ENCODE measurements at places on chromosomes 5 and 9.

GRCh38 chr5:32358611-32359010 lies 45.9 kb upstream of the MTMR12 start:
- DNase-seq = no peak

DNA sequence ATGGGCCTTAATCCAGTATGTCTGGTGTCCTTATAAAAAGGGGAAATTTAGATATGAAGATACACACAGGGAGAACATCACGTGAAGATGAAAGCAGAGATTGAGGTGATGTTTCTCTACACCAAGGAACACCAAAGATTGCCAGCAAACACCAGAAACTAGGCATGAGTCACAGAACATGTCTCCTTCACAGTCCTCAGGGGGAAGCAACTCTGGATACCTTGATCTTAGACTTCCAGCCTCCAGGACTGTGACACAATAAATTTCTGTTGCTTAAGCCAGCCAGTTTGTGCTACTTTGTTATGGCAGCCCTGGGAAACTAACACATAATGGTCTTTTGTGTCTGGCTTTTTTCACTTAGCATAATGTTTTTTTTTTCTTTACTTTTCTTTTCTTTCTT lies 41.2 kb upstream of the STRBP start:
- DNase-seq = no peak

DNA sequence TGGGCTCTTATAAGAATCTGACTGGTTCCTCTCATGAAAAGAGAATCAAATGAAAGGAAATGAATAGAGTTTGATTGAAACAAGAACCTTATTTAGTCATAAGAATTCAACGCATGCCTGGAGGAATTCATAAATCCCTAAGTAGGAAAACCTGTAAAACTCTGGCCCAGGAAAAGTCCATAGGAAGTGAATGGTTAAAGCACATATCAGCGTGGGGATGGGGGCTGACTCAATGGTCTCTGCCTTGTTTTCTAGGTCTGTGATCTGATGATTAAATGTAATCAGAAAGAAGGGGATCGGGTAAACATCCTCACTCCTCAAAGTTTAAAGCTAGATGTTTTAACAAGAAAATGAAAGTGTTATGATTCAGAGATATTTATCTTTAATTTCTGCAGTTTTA lies 759.4 kb upstream of the C9orf72 start:
- DNase-seq = no peak

DNA sequence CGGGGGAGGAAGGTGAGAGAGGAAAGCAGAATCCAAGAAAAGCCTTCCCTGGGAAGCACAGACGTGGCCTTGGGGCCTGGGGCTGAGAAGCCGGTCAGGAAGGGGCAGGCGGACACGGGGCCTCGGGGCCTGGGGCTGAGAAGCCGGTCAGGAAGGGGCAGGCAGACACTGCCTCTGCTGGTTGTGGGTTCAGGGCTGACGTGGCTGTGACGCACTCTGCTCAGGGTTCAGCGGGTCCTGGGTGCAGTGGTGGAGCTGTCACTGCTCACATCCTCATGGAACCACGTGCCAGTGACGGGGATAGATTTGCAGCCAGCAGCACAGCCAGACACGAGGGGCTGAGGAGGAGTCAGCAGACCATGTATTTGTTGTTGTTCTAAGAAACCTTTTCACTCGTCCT lies 12.8 kb downstream of the PAEP start:
- no peak for DNase-seq

GRCh38 chr5:134817006-134817405 lies 28.8 kb upstream of the C5orf24 start:
- no peak for DNase-seq

DNA sequence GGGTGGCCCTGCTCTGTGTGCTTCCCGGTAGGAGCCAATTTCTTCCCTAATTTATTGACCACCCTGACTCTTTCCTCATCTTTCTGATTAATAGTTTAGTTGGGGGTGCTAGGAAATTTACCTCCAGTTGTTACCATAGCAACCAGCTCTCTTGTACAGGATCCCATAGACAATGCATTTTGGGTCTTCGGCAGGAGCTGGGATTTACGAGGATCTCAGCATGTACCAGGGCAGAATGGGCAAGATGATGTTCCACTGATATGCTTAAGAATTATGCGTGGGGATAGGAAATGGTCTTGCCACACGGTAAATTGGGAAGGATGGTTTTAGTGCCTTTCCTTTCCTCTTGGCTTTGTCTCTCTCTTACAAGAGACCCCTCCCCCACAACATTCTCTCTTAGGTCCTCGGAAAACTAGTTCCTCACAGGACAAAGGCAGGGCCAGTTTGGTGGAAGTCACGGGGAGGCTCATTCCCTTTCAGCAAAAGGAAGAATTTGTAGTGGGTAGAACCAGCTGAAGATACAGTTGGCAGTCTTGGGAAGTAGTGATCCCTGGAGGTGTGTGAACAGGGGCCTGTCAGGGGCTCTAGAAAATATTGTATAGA lies 133.4 kb upstream of the SHB start:
- DNase-seq = no peak

DNA sequence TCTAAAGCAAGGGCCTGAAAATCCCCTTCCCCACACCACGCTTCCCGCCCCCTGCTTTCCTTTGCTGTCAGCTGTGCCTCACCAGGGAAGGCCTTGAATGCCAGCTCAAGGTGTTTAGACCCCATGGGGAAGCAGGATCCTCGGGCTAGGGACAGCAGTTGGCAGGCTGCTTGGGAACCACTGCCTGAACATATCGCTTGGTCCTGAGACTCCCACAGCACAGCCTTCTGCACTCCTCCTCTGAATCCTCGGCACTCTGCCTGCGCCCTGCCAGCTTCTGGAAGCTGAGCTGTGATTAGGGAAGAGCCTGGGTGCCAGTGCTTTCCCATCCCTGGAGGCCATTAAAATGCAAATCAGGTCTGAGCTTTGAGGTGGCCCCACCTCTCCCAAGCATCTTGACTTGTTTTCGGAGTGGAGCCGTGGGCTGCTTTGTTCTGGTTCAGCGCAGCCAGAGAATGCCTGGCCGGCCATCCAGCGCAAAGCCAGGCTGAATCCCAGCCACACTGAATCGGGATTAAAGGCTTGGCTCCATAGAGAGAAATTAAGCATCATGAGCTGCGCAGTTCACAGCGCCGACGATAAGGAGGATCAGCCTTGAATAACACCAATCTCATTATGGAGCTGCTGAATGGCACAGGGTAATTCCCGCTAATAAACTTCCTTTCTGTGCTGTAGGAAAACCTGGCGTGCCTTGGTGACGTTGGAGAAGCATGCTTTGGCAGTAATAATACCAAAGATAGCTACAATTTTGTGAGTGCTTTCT lies 40.0 kb downstream of the AMBP start:
- DNase-seq = no peak

DNA sequence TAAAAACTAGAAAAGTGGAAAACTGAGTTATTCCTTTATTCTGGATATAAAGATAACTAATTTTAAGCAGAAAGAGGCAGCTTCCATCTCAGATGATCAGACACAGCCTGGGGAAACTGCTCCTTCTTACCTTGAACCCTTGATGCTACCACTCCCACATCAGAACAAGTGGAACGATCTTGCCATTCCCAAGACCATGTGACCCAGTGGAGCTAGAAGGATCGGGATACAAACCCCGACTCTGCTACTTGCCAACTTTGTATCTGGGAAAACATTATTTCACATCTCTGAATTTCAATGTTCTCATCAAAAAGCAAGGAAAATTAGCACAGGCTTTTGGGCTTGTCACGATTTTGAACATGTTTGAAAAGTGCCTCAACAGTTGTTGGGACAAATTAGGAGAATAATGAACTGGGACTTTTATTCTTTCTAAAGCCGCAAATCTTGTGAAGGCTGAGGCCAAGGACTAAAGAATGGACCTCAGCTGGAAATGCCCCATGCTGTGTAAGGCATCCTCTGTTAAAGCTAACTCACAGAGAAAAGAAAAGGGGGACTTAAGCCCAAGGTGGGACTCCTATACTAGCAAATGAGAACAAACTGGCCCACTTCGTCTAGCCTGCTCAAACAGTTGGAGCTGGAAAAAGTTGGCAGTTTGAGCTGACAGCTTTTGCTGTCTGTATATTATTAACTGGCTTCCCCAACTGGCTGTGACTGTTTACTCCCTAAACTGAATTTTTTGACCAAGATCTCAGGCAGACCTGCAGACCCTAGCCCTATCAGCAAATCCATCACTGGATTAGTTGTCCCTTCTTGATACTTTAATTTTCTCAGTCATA lies 552.3 kb downstream of the EFNA5 start:
- no peak for DNase-seq

GRCh38 chr5:76836585-76836984 lies 13.2 kb upstream of the S100Z start:
- DNase-seq = peak; percentile 38

GRCh38 chr5:170308686-170309085 lies 11.1 kb upstream of the LCP2 start:
- DNase-seq = no peak

DNA sequence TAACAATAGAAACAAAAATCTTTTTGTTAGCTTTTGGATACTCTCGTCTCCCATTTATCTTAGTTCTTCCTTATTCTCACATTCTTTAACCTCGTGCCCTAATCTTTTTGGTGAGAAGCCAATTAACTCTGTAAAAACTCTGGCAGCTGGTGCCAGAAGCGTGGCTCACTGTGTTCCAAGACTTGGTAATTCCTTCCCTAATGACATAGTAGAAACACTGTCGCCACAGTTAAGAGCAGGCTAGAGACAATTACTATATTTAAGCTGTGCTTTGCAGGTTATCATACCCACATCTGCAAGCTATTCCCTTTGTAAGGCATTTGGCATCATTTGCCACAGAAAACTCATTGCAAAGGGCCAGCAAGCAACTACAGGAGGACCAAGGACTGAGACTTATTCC lies 160.9 kb upstream of the PIK3R1 start:
- no peak for DNase-seq

DNA sequence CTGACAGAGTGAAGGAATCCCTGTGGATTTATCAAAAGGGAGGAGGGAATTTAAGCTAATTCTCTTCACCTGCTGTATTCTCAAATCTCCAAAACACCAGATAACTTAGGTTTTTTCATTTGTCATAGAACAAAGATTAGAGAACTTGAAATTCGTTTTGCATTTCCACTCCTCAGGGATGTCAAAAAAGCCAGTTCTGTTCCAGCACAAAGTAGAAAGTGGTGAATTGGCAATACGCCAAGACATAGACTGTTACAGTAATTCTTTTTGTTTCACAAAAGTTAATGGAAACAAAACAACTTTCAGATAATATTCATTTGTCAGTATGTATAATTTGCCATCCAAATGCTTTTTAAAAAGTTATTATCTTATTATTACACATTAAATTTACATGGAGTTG lies 15.0 kb downstream of the S1PR3 start:
- no peak for DNase-seq
